NCI-H1694 treated with DMSO at 0.1 percent for 48 hours (cell line): ENCODE measurements at places on chromosomes 2 and 18.

DNA sequence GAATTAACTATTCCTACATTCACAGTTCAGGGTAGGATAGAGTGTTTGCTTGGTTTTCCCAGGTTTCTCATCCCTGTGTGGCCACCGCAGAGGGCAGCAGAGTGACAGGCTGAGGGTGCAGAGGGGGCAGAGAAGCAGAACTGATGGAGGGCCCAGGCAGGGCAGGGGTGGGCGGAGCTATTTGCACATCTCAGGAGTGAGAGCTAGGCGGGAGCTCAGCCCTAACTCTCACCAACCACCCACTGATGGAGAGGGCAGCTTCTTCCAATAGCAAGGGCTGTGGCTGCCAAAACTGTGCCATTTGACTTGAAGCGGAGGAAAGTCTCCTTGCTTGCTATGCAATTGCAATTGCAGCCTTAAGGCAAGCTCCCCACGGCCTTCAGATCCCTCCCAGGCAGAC lies 12.0 kb upstream of the DARS1 start:
- DNase-seq = no peak

GRCh38 chr2:76825140-76825970 lies 696.8 kb downstream of the LRRTM4 start:
- no peak for DNase-seq

GRCh38 chr2:65660340-65660739 lies 227.9 kb upstream of the SPRED2 start:
- no peak for DNase-seq

DNA sequence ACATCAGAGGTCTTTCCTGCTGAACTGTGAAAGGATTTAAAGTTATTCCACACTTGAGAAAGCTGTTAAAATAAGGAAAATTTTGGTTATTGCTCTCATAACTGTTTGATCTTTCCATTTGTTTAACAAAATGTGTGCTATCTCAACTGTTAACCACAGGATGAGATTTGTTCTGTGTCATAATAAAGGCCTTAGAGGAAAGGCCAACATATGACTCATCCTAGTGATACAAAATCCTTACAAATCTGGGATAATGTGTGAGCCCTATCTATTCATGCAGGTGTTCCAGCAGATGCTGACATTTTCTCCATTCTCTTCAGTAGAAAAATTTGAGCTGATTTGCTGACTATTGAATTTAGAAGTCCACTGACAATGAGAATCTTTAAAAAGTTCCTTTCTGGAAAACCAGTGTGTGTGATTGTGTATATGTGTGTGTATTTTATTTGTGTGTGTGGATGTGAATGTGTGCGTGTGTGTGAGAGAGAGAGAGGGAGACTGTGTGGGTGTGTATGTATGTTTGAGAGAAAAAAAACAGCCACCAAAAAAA lies 1111.9 kb upstream of the GYPC start:
- no peak for DNase-seq

- DNase-seq = no peak
Measured at GRCh38 chr18:28766721-28767120, 589.8 kb upstream of the CDH2 start.

DNA sequence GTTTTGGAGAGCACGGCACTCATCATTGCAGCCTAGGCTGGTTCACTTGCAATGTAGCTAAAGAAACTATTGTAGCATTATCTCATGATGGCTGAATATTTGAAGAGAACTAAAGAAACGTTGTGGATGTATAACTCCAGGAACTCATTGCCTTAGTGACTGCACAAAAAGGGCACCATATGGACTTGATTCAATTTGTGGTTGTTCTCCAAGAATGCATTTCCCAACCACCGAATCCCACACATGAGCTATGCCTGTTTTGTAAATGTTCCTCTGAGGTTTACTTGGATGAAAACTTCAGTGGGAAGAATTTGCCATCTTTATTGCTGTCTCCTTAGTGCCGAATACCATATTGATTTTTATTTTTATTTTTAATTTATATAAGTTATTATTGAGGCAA lies 43.5 kb downstream of the DOK6 start:
- no peak for DNase-seq

DNA sequence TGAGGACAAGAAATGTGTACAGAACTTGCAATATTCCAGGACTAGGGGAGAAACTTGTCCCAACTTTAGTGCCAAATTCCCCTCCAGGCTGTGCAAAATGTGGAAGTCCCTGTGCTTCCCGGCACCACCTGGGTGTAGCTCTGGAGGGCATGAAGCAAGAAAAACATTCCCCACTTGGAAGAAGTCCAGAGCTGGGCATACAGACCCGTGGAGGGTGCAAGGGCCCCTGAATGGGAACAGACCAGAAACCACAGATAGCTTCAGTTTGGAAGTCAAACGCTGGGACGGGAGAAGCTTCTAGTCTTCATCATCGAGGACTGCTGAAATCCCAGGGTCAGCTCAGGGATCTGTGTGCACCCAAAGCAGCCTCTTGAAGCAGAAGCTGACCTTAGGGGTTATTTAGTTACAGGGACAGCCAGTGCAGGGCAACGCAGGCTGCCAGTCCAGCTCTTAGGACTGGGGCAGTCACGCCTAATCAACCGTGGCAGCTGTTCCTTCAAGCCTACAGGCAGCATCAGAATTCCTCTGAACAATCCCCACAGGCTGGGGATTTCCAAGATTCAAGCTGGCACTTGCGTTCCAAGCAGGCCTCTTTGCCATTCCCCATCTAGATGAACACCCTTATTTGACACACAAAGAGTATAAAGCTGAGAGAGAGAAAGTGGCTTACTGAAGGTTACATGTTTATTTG lies 269.4 kb downstream of the LOXHD1 start:
- DNase-seq = no peak

GRCh38 chr18:10314066-10314465 lies 140.4 kb upstream of the APCDD1 start:
- DNase-seq = no peak

- DNase-seq = no peak
Measured at GRCh38 chr18:73614812-73615211, 532.8 kb downstream of the FBXO15 start.

- no peak for DNase-seq
Measured at GRCh38 chr2:10775021-10775780, 37.4 kb downstream of the PDIA6 start.

DNA sequence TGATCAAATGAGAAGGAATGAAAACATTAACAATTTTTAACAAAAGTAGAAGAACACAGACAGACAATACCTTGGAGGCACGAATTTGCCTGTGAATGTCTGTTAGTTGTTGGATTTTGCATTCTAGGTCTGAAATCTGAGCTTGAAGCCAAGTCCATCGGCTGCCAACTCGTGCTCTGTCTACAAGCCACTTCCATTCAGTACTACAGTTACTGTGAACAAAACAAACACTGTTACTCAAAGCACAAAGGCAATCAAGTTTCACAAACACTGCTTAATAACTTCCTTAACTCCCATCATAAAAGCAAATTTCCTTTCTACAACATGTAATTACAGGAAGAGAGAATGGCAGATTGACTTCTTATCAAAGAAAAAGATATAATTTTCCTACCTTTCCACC lies 42.2 kb downstream of the KANSL1L start:
- DNase-seq = no peak

DNA sequence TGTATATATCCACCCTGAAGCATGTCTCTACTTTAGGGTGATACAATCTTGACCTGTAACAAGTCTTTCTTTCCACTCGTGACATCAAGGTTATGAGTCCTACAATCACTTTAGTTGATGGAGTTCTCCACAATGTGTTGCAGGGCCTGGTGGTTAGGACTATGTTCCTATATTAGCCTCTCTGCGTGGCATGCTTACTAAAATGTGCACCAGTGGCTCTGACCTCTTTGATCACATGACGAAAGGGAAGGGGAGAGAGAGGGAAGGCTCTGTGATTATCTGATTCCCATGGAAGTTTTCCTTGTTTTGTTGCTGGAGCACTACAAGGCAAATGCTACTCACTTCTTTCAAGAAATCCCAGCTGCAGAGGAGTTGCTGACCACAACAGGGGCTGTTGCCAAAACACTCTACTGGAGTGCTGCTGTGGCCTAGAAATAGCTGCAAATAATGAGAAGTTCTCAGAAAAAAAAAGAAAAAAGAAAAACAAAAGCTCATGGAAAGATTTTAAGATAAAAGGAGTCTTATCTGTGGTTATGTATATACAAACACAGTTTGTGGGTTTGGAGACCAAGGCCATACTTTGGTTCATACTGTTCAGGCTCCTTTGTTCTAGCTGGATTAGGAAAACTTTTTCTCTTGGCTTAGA lies 272.8 kb upstream of the MMADHC start:
- DNase-seq = no peak

GRCh38 chr2:231413456-231413855 lies 17.9 kb downstream of the B3GNT7 start:
- DNase-seq = no peak

DNA sequence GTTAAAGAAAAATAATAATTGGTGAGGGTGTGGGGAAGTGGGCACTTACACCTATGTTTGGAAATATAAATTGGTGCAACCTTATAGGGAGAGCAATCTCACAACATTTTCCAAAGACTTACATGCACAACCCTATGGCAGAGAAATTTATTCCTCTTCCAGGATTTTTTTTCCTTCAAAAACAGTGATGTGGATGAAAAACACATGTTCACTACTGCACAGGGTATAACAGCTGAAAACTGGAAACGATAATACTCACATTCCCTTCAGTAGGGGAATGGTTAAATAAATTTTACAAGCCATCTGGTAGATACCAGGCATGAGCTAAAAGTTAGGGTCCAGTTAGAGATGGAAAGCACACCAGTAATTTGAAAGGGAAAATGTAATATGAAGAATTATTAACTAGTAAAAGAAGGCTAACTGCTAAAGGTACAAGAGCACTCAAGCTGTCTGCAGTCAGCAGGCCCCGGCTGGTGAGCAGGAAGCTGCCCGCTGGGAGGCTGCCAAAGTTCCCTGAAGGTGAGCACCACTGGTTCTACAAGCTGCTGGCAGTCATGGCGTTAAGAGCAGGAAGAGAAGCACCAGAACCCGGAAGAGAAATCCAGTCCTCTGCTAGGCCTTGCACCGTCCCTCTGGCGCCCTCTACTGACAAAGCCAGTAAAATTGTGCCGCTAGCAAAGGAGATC lies 28.4 kb upstream of the CASP8 start:
- peak; percentile 73 for DNase-seq

GRCh38 chr2:12504443-12504842 lies 212.3 kb upstream of the TRIB2 start:
- no peak for DNase-seq

GRCh38 chr2:23692851-23693605 lies 233.9 kb downstream of the ATAD2B start:
- no peak for DNase-seq

GRCh38 chr2:8654041-8654440 lies 27.8 kb upstream of the ID2 start:
- no peak for DNase-seq

- DNase-seq = no peak
Measured at GRCh38 chr18:41870817-41871216, 84.2 kb upstream of the PIK3C3 start.

- no peak for DNase-seq
Measured at GRCh38 chr2:200757399-200757798, 54.3 kb upstream of the BZW1 start.

- DNase-seq = no peak
Measured at GRCh38 chr2:199928626-199929025, 17.5 kb downstream of the C2orf69 start.

DNA sequence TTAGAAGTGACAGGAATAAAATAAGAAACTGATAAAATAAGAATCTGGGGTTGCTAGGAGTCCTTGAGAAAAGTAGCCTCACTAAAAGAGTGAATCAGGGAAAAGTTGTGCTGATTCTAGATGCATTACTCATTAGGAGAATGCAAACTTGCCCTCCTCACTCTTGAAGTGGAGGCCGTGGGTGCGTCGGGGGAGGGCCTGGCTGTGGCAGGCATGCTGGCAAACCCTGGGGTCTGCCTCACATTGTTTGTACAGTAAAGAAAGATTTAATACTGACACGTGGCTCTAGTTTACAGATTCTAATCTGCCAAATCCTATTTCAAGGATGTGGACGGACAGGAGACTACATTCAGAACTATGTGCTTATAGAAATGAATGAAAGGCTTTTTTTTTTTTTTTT lies 41.9 kb downstream of the TANC1 start:
- DNase-seq = no peak

DNA sequence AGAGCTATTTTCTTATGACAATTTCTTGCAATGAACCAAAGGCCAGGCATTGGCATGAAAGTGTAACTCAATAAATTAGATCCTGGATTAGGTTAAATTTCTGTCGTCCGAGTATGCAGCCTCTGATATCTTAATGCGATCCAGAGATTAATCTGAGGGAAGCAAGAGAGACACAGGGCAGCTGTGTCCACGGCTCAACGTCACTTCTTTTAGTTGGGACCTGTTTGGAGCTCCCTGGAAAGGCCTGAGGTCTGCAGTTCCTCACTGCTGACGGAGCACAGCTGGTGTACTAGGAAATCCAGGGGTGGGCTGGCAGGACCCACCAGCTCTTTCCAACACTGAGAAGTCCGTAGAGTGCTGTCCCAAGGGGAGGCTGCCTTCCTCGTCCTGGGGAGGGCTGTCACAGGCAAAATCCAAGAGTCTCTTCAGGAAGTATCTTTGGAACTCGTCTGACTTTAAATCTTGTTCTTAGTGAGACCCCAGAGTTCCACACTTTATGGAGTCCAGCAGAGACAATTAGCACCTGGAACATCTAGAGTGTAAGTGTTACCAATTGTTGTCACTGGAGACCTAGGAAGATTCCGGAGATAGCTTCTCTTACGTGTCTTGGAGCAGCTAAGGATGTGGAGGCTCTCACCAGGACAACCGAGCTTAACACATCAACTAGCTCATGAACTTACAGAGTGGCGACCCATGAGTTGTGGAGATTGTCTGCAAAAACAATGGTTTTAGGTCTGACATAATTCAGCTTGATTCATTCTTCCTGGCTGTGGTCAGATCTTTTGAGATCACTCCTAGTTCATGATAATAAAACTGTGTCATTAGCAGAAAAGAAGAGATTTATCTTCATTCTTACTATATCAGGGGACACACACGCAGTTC lies 173.7 kb downstream of the ACKR3 start:
- no peak for DNase-seq

GRCh38 chr2:30273574-30273929 lies 42.2 kb downstream of the LBH start:
- no peak for DNase-seq

GRCh38 chr2:173978447-173978846 lies 13.3 kb upstream of the SP3 start:
- no peak for DNase-seq

GRCh38 chr2:53859206-53860181 lies at the start of gene GPR75:
GPR75 (minus strand) TSS chr2:53859967; CDS start chr2:53854756, 5,211 bp downstream.
- DNase-seq = no peak

DNA sequence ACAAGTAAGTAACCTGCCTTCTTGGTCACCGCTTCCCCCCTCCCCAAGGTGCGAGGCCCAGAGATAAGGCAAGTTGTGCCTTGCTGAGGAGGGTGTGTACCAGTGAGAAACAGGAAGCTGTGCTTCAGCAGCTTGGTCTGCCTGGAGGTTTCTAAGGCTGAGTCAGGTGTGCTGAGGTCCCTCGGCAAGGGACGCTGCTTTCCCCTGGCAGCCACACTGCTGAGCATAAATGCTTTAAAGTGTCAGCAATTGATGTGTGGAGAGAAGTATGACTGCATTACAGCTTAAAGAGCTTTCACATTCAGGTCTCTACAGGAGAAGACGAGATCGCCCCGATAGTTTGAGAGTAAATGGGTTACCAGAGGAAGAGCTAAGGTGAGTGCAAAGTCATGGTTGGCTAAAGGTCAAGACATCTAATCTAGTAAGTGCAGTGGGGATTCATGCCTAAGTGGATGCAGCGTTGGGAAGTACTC lies 86.9 kb downstream of the LIMS1 start:
- peak; percentile 69 for DNase-seq

GRCh38 chr18:52401236-52401635 lies 61.2 kb downstream of the DCC start:
- DNase-seq = no peak

GRCh38 chr2:188466761-188467160 lies 175.1 kb downstream of the GULP1 start:
- DNase-seq = no peak
